Urinary bladder (tissue), 4 donors: ENCODE measurements at places on chromosomes 2 and 18. TPM values are rescaled to one million over a fixed set of nuclear protein-coding genes. Genes with fewer than 3 reads are reported as not detected.

DNA sequence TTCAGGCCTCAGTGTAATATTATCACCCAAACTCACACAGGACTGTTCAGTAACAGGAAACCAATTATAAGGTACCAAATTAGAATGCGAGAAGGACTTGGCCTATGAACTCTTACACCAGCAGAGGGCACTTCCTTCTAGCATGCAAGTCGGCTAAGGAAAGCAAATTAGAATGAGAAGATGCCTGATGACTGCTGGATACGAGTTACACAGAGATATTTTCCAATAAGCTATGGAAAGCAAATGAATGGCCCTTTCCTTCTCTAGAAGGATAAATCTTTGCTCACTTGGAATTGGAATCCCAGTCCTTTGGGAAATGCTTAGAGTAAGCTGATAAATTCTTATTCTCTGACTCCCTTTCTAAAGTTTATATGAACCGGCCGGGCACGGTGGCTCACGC is 109.8 kb downstream of the AP1S3 start:
- no peak for DNase-seq

DNA sequence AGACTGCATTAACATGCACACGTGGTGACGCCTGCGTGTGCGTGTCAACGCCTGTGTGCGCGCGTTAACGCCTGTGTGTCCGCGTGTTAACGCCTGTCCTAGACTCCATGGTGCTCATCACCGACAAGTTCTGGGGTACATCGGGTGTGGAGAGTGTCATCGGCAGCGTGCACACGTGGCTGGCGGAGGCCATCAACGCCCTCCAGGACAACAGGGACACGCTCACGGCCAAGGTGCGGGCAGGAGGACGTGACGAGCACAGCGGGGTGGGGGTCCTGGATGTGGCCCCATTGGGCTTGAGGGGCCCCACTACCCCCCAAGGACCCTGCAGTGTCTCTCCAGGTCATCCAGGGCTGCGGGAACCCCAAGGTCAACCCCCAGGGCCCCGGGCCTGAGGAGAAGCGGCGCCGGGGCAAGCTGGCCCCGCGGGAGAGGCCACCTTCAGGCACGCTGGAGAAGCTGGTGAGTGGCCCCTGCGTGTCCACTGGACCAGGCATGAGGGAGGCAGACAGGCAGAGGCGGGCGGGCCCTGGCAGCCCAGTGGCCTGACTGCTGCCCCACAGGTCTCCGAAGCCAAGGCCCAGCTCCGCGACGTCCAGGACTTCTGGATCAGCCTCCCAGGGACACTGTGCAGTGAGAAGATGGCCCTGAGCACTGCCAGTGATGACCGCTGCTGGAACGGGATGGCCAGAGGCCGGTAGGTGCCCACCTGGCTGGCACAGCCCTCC is 29.2 kb downstream of the GPC1 start:
- DNase-seq, result no peak

SLC5A7 gene
- polyA plus RNA-seq, result 0.95 TPM

GRCh38 chr2:40096360-40096759 is 317.3 kb upstream of the THUMPD2 start:
- DNase-seq, result no peak

DNA sequence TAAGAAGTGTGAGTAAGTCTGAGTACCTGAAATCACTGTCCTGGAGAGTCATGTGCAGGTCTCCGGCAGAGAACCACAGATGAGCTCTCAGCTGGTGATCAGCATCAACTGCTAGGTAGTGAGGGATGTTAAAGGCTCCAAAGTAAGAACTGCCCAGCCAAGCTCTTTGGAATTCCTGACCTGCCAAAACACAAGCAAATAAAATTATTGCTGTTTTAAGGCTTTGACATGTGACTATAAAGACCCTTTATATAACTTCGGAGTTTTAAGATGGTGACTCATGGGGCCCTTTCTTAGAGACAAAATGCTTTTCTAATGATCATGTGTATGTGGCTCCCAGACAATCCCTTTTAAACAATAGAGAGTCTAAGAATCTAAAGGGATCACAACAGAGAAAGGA is 855.7 kb downstream of the TRIB2 start:
- no peak for DNase-seq

GRCh38 chr18:34999756-35000289 is 41.4 kb upstream of the MAPRE2 start:
- DNase-seq, result no peak

- no peak for DNase-seq
Measured at GRCh38 chr2:12417786-12418185, 298.9 kb upstream of the TRIB2 start.
